ENCODE measurements at places on chromosomes 1 and 21. TPM values are rescaled to one million over a fixed set of nuclear protein-coding genes. Genes with fewer than 3 reads are reported as not detected.

- no peak overlapping the region for H3K4me3 ChIP-seq
- peak; percentile 15 for DNase-seq
- H3K4me1 ChIP-seq, result no peaks in the 10 kb centered on the region
- H3K27me3 ChIP-seq, result no peaks in the 10 kb centered on the region
Observed at GRCh38 chr1:86419277-86419903, 4.6 kb upstream of the CLCA2 start.

DNA sequence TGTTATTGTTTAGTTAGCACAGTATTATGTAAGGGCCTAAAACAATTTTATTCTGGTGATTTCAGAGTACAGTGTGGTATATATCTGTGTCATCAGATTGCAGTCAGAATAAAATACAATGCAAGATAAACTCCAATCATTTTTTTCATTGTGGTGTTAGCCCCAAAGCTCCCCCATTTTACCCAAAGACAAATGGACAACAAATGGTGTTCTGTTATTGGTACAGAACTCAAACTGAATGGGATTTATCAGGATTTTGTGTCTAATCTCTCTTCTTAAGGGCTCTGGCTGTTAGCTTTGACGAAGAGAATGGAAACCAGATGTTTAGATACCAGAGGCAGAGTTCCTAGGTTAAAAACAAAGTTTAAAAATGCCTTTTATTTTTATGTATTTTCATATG, 163.1 kb upstream of the USP25 start:
- peaks cover 24% of the 10 kb centered on the region for H3K4me1 ChIP-seq
- no peak overlapping the region for H3K27ac ChIP-seq
- no peak for DNase-seq
- no peak overlapping the region for H3K4me3 ChIP-seq

GRCh38 chr1:41483001-41483850, 1.3 kb downstream of the EDN2 start:
- H3K36me3 ChIP-seq, result no peaks in the 10 kb centered on the region
- no peak for DNase-seq
- H3K27me3 ChIP-seq, result peaks cover 5% of the 10 kb centered on the region
- H3K27ac ChIP-seq, result no peak overlapping the region
- H3K4me1 ChIP-seq, result peaks cover 35% of the 10 kb centered on the region

- no peaks in the 10 kb centered on the region for H3K36me3 ChIP-seq
- no peaks in the 10 kb centered on the region for H3K4me1 ChIP-seq
- no peak overlapping the region for H3K4me3 ChIP-seq
- no peak for DNase-seq
- H3K27me3 ChIP-seq, result no peaks in the 10 kb centered on the region
Observed at GRCh38 chr21:35737449-35737848, 322.9 kb downstream of the SETD4 start.

DNA sequence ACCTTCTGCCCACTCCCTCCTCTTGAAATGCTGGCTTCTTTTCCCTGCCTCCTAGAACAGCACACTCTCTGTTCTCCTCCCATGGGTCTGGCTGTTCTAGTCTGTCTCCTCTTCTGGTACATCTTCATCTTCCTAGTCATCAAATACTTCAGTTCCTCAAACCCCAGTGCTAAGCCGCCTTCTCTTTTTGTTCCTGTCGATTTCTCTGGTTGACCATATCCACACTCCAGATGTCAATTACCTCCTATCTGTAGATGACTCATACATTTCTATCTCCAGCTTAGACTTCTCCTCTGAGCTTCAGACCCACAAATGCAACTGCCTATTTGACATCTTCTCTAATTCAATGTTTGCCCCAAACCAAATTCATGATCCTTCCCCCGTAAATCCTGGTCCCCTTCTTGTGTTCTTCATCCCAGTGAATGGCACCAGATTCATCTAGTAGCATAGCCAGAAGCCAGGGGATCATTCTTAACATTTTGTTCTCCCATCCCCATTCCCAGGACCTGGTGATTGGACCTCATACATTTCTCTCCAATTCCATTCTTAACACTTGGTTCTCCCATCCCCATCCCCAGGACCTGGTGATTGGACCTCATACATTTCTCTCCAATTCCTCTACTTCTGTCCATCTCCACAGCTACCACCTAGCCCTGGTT, 35.9 kb downstream of the USP24 start:
- H3K27ac ChIP-seq, result no peak overlapping the region
- no peak overlapping the region for H3K4me3 ChIP-seq
- no peaks in the 10 kb centered on the region for H3K36me3 ChIP-seq

DNA sequence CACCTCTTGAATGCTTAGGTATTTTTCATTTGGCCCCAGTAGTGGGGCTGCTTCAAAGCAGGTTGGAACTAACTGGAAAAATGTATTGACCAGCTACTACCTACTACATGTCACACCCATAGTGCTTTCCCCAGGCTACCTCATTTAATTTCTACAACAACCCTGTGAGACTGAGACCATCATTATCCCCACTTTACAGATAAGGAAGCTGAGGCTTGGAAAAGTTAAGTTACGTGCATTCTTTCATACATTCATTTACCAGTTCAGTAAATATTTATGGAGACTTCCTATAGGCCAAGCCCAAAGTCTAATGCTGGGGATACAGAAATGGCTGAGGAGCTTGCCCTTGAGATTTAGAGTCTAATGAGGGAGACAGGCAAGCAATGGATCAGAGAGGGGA, 14.5 kb upstream of the PADI3 start:
- no peaks in the 10 kb centered on the region for H3K36me3 ChIP-seq
- DNase-seq, result no peak
- no peaks in the 10 kb centered on the region for H3K27me3 ChIP-seq
- no peaks in the 10 kb centered on the region for H3K4me1 ChIP-seq
- H3K27ac ChIP-seq, result no peak overlapping the region

DNA sequence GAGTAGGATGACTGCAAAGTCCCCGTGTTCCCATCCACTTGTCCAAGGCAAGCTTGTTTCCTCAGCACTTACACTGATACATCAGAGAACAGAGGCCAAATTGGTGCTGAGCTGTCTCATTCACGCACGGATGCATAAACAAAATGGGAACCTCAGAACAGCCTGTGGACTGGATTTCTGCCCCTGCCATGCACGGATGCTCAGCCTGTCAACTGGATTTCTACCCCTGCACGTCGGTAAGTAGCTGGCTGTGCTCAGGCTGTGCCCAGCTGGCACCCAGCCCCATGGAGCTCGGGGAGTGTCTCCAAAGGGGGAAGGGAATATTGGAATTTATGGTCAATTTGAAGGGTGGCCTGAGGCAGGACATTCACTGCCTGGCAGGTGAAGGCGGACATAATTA, 40.8 kb upstream of the TMPRSS2 start:
- no peak overlapping the region for H3K27ac ChIP-seq
- H3K36me3 ChIP-seq, result no peaks in the 10 kb centered on the region
- H3K27me3 ChIP-seq, result no peaks in the 10 kb centered on the region
- no peaks in the 10 kb centered on the region for H3K4me1 ChIP-seq
- H3K4me3 ChIP-seq, result no peak overlapping the region

- no peaks in the 10 kb centered on the region for H3K36me3 ChIP-seq
- peaks cover 16% of the 10 kb centered on the region for H3K4me1 ChIP-seq
- DNase-seq, result no peak
- no peak overlapping the region for H3K4me3 ChIP-seq
- H3K27ac ChIP-seq, result no peak overlapping the region
Observed at GRCh38 chr1:32886828-32887414, 630 bp downstream of the HPCA start.

DNA sequence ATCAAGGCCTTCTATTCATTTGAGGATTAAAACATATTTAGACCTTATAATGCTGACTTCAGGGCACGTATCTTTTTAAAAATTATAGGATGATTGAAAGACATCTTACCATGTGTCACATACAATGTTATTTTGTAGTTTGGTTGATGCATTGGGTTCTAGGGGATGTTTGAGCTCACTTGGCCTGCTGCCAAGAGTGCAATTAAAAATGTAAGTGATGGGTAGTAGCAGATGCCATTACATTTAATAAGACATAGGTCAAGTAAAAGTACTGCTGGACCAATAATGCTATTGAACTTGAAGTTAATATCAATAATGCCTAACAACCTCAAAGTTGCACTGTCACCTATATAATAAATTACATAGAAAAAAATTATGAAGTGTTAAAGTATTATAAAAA, 616.5 kb upstream of the RGS18 start:
- no peaks in the 10 kb centered on the region for H3K36me3 ChIP-seq
- no peak for DNase-seq

- H3K27ac ChIP-seq, result no peak overlapping the region
- peaks cover 22% of the 10 kb centered on the region for H3K4me1 ChIP-seq
- H3K4me3 ChIP-seq, result no peak overlapping the region
- peak; percentile 61 for DNase-seq
Observed at GRCh38 chr1:25999041-25999800, 1.4 kb upstream of the PAFAH2 start.

DNA sequence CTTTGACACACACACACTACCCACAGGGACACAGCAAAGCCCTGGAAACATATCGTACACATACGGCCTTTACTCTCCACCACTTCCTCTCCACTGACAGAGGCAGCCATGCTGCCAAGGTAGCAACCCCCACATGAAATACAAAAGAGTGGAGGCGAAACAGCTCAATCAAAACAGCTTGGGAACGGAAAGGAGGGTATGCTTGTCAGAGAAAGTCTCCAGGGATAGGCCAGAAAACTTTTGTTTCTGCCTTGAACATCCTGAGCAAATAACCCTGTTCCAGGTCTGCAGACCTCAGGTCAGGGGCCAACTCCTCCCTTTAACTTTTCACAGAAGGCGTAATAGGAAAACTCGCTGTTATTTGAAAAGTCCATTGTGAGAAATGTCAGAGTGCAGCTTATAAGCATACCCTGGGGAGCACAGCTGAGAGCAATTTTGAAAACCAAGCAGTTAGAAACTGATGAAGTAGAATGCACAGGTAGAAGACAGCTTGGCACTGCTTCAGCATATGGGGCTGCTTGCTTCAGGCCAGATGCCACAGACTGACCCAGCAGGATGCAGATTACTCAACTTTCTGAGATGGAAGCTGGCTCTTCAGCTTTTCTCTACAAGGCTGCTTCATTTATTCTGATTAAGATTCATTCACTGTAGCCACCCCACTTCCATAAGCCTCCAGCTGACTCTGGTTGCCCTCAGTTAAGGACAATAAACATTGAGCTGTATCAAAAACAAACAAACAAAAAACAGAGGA, 18.0 kb downstream of the KIAA0319L start:
- no peaks in the 10 kb centered on the region for H3K27me3 ChIP-seq
- H3K27ac ChIP-seq, result peak overlapping the region; percentile 57
- no peak for DNase-seq
- no peak overlapping the region for H3K4me3 ChIP-seq

DNA sequence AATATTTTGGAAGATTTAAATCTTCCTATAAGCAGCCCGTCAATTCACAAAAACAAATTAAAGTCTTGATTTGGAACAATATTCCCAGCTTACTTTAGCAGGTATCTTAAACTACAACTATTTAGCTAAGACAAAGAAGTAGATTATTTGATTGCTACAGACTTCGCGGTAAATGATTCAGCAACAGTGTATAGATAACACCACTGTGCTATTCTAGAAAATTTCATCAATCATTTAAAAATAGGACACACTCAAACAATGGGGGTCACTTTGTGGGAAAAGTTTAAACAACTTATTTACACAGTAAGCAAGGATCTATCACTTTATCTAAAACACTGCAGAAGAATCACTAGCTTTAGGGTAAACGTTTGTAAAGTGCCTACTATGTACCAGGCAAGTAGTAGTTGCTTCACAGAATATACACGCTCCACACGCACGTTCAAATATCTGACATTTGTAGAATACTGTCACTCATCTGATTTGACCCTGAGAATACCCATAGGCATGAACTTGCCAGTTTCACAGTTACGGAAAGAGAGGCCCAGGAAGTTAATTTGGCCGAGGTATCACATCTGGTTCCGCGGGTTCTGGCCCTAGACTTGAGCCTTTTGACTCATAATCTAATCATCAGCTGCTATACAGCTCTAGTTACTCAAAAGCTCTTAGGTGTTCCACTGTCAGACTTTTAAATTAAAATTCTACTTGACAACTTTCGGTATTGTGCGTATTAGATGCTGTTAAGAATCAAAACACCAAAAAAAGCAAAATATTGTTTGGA, 876 bp downstream of the DENND2C start:
- H3K4me1 ChIP-seq, result no peaks in the 10 kb centered on the region
- H3K4me3 ChIP-seq, result peak overlapping the region; percentile 58
- DNase-seq, result no peak
- peaks cover 65% of the 10 kb centered on the region for H3K27me3 ChIP-seq
- no peaks in the 10 kb centered on the region for H3K36me3 ChIP-seq

DNA sequence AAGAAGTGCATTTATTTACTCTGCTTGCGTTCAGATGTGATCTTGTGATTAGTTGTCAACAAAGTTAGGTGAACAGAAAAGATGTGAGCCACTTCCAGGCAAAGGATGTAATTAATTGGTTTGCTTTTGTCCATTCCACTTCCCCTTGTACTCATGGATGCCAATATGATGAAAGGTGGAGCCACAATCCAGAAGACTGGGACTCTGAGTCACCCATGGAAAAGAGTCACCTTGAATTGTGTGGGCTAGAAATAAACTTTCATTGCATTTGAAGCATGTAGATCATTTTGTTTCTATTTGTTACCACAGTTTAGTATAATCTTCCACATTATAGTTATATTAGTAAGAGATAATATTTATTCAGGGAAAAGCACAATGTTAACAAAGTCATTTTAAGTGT, 684.2 kb downstream of the LTN1 start:
- no peak for DNase-seq
- no peaks in the 10 kb centered on the region for H3K4me1 ChIP-seq

- DNase-seq, result no peak
- no peak overlapping the region for H3K27ac ChIP-seq
- no peaks in the 10 kb centered on the region for H3K27me3 ChIP-seq
- H3K4me3 ChIP-seq, result no peak overlapping the region
- H3K36me3 ChIP-seq, result no peaks in the 10 kb centered on the region
Observed at GRCh38 chr1:17600321-17600720, 60.8 kb downstream of the ARHGEF10L start.

DNA sequence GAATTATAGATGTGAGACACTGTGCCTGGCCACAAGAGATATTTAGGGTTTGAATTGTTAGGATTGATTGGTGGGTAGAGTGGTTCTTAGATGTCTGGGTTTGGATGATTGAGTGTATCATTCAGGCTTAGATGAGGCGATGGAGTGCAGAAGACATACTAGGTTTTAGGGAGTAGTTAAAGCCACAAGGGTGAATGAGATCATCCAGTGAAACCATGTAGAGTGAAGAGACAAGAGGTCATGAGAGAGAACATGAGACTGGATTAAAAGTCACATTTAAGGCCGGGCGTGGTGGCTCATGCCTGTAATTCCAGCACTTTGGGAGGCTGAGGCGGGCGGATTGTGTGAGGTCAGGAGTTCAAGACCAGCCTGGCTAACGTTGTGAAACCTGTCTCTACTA, 37.2 kb downstream of the ZFYVE9 start:
- H3K27ac ChIP-seq, result no peak overlapping the region
- H3K4me1 ChIP-seq, result peaks cover 8% of the 10 kb centered on the region
- H3K27me3 ChIP-seq, result no peaks in the 10 kb centered on the region
- no peaks in the 10 kb centered on the region for H3K36me3 ChIP-seq

TMEM240 gene
- 13.3 TPM for total RNA-seq

MIXL1 gene
- total RNA-seq, result 0.31 TPM

GREM2 gene
- not detected for total RNA-seq

RCOR3 gene
- total RNA-seq, result 31.3 TPM

SASS6 gene
- total RNA-seq, result 31.7 TPM

CTBS gene
- 7.2 TPM for total RNA-seq

NBPF8 gene
- total RNA-seq, result 7.2 TPM
